ENCODE measurements at places on chromosomes 1 and 21.

- DNase-seq: no peak
These were observed 228.9 kb upstream of the TMEM51 start for GRCh38 chr1:14924455-14925331.

DNA sequence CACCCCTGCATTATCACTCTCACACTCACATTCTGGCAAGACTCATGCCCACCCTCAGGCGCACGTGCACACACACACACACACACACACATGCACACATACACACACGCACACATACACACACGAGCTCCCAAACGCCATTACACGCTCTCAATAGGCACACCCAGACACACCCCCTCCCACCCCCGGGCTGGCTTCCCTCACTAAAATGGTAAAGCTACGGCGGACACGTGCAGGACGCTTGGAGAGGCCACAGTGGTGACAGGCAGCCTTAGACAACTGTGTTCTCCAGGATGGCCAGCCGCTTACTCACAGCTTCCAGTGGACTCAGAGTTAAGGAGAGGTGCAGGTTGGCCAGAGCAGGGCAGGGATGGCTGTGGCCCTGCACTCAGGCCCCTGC, 10.1 kb downstream of the MATN1 start:
- no peak for DNase-seq

- no peak for DNase-seq
These were observed 63.3 kb downstream of the COL18A1 start for GRCh38 chr21:45468051-45468970.

GRCh38 chr1:209839875-209840546, 12.2 kb downstream of the UTP25 start:
- no peak for DNase-seq

DNA sequence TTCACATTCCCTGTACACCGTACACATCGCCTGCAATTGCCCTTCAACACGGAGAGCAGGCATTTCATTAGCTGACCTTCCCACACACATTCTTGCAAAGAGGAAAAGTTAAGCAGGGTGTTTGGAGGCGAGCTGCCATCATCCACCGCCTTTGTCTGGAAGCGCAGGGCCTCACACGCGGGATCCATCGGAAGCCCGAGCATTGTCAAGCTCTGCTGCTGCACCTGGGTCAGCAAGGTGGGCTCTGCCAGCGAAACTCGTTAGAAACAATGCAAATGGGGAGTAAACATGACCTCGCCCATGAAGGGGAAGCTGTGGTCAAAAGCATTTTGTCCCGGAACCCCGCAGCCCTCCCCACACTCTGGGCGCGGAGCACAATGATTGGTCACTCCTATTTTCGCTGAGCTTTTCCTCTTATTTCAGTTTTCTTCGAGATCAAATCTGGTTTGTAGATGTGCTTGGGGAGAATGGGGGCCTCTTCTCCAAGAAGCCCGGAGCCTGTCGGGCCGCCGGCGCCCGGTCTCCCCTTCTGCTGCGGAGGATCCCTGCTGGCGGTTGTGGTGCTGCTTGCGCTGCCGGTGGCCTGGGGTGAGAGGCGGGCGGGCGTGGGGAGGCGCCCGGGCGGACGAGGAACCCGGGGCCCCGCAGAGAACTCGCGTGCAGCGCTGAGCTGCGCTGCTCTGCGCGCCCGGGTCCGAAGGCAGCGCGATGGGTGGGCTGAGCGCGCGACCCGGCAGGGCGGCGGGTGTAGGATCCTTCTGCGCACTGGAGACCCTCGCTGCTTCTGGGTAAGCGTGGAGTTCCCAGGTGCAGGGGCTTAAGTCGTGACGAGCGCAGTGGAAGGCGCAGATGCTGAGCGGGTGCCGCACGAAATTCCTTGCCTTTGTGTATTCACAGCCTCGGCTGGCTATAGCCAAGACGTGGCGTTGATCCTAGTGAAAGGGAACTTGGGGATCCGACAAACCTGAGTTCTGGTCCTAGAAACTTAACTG, at the start of gene CR1:
TSS of gene CR1 (plus strand) at position 357 of the 992 bp plus-strand sequence. CDS start at position 468, 111 bp downstream.
- no peak for DNase-seq

DNA sequence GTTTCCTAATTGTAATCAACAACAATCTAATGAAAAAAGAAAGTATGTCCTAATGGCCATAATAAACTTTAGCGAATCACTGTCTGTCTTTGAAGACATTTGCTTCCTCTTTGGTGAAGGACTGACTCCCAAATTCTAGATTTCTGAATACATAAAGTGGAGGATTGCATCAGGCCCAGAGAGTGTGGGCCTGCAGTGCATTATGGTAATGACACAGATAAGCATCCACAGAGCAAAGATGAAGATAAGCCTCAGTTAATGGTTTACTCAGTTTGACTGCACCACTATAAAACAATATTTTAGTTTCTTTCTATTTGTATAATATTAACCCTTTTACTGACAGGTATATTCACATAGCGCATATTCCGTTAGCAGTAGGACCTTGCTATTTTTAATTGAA, 365.5 kb downstream of the KCTD3 start:
- DNase-seq: no peak

DNA sequence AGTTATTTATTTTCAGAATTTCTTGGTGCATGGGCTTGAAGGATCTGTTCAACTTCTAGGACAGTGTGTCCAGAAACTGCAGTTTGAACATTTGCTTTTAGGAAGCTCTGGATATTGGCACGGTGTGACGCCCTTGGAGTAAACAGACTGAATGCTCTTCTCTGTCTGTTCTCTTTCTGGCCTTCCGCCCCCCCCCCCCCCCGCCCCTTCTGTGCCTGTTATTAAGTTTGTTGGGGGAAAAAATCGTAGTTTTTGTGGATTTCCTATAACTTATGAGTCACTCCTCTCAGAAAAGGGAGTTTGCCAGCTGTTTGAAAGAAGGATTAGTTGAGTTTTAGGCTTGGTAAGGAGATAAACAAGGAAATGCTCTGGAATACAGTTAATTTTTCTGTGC, 1.2 kb downstream of the KCTD3 start:
- DNase-seq: no peak

GRCh38 chr1:119946724-119947123, 50.4 kb upstream of the ADAM30 start:
- no peak for DNase-seq

DNA sequence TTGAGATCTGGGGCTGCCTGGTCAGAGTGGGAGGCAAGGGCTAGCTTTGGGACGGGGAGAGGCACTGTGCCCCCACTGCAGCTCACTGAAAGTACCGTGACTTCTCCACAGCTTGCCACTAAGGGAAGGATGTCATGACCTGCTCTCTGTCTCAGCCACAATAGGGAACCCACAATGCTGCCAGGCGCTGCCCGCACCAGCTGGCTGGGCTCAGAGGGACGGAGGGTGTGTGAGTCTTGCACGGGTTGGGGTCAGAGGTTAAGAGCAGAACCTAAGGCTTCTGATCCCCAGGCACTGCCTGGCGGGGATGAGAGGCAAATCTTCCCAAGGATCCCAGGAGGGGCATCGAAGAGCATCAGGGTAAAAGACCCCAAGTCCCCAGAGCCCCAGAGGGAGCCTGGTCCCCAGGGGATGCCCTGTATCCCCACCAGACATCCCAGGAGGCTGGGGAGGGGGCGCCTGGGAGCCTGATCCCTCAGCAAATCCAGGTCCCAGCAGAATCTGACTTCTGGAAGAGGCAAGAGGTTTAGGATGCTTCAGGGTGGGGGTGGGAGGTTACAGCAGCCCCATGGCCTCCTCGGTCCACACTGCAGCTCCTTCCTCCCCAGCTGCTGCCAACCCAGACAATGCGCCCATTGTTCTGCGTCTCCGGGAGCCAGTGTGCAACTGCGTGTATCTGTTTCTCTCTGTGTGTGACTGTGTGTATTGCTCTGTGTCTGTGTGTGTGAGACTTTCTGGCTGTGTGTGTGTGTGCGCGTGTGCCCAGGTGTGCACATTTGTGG, 2.0 kb upstream of the MARCKSL1 start:
- DNase-seq: no peak

- no peak for DNase-seq
These were observed 72.4 kb downstream of the FH start for GRCh38 chr1:241447031-241447644.

GRCh38 chr1:203325026-203325417, 19.7 kb downstream of the BTG2 start:
- DNase-seq: peak; percentile 74

- DNase-seq: no peak
These were observed 38.6 kb upstream of the SLC35F3 start for GRCh38 chr1:233865902-233866301.

DNA sequence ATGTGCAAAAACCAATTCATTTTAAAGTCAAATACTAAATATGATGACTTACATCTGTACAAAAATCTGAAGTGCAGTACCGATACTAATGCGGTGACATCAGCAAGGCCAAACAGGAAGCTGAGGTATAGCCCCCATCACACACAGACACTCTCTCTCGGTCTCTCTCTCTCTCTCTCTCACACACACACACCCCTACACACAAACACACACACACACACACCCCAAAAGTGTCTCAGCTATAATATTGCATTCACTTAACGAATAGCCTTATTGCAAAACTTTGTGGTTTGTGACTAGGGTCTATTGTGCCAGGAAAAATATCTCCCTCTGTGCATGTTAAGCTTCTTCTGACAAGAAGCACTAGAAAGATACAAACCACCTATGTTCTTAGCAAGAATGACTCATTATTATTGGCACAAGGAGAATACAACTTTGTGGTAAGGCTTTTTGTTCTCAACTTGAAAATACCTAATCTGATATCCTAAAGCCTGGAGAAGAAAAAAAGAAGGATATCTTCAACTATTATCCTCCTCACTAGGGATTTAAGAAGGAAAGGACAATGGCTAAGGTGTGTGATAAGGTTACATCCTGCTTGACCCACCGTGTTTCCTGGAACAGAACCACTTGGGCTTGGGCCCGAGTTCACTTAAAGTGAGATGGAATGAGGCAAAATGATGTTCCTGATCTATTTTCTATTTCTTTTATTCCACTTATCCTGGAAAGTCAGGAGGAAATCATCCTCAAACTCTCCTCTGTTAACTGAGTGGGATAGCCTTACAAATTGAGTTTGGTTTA, 107.1 kb downstream of the NIBAN1 start:
- DNase-seq: no peak

DNA sequence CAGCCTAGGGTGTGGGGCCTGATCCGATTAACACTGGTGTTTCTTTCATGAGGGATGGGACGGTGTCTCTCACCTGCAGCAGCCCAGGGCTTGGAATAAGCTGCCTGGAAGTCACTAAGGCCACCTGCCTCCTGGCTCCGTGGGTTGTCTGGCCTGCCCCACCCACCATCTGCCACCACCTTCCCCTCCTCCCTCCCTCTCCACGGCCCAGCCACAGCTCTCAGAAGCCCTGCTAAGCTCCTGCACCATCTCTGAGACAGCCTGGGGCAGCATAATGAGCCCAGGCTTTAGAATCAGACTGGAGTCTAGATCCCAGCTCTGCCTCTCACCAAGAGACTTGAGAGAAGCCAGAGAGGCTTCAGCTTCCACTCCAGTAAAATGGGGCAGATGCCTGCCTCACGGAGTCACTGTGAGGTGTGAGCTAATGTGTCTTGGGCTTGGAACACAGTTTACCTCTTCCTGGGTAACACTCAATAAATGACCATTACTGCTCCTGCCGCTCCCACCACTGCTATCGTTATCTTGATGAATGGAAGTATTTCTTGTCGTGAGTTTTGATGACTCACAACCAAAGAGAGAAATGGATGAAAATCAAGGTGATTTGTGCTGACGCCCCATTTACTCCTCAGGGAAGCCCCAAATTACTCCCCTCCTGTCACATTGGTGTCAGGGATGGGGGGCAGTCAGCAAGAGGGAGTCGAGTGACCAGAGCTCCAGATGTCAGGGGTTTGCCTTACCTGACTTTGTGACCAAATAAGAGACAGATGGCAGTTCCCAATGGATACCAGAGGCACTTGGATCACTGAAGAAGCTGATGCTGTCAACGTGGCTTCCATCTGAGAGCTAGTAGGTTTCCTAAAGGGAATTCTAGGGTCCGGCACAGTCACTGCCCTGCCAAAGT, 23.5 kb upstream of the C1QA start:
- DNase-seq: peak; percentile 50

DNA sequence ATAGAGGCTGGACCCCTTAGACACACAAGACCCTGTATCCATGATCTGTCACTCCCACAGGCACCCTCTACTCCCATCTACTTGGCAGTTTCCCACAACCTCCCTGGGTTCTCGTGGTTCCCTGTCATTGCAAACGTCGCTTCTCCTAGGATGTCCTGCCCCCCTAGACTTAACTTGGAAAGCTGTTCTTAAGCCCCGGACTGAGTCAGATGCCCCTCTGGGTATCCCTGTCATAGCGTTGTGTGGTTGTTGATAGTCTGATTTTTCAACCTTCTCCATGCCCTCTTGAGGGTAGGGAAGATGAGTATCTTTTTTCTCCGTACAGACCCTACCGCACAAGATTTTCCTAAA, 11.8 kb downstream of the RCC1 start:
- no peak for DNase-seq

GRCh38 chr1:191690931-191691330, 467.3 kb upstream of the RGS18 start:
- DNase-seq: no peak

DNA sequence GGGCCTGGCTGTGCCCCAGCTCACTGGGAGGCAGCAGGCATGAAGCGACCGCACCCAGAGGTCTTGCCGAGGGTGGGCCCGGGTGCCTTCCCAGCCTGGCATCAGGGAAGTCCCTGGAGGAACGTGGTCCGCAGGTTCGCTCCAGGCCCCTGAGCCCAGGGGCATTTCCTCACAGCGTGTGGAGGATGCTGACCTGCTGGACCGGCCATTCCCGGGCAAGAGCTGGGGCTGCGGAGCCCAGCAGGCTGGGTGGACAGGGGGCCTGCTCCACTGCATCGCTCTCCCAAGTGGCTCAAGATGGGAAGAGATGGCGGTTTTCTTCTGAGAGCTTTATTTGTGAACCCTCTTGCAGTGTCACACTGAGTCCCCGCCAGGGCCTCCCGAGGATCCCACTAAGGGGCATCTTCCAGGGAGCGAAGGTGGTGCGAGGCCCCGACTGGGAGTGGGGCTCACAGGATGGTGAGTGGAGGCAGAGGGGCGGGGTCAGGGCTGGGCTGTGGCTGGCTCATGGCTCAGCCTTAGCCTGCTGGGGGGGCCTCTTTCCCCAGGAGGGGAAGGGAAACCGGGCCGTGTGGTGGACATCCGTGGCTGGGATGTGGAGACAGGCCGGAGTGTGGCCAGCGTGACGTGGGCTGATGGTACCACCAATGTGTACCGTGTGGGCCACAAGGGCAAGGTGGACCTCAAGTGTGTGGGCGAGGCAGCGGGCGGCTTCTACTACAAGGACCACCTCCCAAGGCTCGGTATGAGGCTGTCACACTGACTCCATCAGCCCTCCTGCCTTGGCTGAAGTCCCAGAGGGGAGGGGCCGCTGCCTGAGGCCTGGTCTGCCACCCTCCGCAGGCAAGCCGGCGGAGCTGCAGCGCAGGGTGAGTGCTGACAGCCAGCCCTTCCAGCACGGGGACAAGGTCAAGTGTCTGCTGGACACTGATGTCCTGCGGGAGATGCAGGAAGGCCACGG, 7.2 kb upstream of the MMP23B start:
- no peak for DNase-seq

GRCh38 chr1:179144626-179145025, 62.8 kb downstream of the TOR3A start:
- DNase-seq: no peak

All from NCI-H187 (cell line).